ENCODE measurements at places on chromosomes 12 and 14.

- no peak for DNase-seq
Measured at GRCh38 chr12:810671-811415, 58.5 kb downstream of the WNK1 start.

DNA sequence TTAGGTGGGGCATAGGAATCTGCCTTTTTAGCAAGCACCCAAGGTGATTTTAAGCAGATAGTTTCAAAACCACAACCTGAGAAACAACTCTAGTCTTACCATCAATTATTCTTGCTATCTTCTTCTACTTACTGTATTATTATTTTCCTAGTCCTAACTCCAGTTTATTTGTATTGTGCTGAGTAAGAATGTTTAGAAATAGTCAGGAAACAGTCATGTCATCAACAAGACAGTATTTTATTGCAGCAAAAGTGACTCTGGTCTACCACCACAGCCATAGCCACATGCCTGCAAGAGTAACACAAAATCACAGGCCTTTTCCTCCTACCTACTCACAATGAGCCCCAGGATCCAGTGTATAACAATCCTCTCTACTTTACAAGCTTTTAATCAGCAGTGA, 46.3 kb upstream of the FLRT2 start:
- no peak for DNase-seq

DNA sequence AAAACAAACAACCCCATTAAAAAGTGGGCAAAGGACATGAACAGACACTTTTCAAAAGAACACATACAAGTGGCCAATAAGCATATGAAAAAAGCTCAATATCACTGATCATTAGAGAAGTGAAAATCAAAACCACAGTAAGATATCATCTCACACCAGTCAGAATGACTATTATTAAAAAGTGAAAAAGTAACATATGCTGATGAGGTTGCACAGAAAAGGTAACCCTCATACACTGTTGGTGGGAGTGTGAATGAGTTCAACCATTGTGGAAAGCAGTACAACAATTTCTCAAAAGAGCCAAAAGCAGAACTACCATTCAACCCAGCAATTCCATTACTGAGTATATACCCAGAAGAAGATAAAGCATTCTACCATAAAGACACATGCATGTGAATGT, 18.2 kb downstream of the PDE6H start:
- DNase-seq, result no peak

- no peak for DNase-seq
Measured at GRCh38 chr14:74841230-74842207, 34.4 kb downstream of the PROX2 start.

GRCh38 chr14:27435923-27436670, 838.3 kb upstream of the NOVA1 start:
- no peak for DNase-seq

DNA sequence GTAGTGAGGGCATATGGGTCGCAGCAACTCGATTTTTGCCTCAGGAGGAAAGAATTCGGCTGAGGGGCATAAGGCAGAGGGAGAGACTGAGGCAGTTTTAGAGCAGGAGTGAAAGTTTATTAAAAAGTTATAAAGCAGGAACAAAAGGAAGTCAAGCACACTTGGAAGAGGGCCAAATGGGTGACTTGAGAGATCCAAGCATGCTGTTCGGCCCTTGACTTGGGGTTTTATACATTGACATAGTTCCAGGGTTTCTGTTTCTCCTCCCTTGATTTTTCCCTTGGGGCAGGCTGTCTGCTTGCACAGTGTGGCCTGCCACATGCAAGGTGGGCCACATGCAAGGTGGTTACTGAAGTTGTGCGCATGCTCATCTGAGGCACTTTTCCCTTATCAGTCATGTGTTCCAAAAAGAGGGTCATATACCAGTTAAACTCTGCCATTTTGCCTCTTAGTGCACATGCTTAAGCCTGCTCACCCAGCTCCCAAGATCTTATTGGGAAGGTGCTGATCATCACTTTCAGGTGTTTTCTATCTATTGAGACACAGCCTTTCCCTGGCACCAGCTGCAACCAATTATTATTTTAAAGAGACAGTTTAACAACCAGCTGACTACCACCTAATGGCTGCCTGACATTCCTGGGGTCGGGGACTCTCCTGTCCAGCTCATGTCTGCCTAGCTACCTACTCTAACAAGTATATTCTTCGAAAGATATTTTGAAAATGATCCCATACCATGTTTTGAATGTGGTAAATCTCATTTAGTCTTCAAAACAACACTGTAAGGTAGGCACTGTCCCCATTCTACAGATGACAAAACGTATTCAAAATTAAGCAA, 19.9 kb downstream of the PTGER2 start:
- no peak for DNase-seq

DNA sequence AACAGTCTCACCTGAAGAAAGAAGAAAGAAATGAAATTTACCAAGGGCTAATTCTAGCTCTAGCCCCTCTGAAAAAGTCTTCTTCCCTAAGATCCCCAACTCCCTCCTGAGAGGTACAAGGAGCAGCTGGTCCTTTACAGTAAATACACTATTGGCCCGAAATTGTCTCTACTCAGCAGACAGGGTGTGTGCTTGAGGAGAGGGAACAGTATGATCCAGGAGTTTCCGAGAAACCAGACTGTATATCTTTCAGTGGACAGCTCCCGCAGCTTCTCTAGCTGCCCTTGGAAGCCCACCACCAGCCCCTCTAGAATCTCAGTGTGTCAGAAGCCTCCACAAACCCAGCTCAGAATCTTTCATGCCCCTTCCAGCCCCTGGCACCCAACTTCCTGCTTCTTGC, 8.1 kb downstream of the GPR84 start:
- DNase-seq, result no peak

GRCh38 chr12:132503618-132504204, 13.8 kb downstream of the FBRSL1 start:
- DNase-seq, result no peak

GRCh38 chr14:90517076-90517841, 120.4 kb downstream of the CALM1 start:
- no peak for DNase-seq

All from activated T-cell treated with anti-CD3 and anti-CD28 coated beads for 1 hour (primary cell).